Activated CD4-positive, alpha-beta memory T cell treated with anti-CD3 and anti-CD28 coated beads for 36 hours (primary cell): ENCODE measurements at places on chromosomes 12 and 14.

- H3K4me3 ChIP-seq = peak overlapping the region; percentile 91
- peaks cover 22% of the 10 kb centered on the region for H3K36me3 ChIP-seq
- H3K27me3 ChIP-seq = no peaks in the 10 kb centered on the region
- peak overlapping the region; percentile 87 for H3K27ac ChIP-seq
- peaks cover 45% of the 10 kb centered on the region for H3K4me1 ChIP-seq
Observed at GRCh38 chr12:95002754-95003153, 743 bp downstream of the NDUFA12 start.

DNA sequence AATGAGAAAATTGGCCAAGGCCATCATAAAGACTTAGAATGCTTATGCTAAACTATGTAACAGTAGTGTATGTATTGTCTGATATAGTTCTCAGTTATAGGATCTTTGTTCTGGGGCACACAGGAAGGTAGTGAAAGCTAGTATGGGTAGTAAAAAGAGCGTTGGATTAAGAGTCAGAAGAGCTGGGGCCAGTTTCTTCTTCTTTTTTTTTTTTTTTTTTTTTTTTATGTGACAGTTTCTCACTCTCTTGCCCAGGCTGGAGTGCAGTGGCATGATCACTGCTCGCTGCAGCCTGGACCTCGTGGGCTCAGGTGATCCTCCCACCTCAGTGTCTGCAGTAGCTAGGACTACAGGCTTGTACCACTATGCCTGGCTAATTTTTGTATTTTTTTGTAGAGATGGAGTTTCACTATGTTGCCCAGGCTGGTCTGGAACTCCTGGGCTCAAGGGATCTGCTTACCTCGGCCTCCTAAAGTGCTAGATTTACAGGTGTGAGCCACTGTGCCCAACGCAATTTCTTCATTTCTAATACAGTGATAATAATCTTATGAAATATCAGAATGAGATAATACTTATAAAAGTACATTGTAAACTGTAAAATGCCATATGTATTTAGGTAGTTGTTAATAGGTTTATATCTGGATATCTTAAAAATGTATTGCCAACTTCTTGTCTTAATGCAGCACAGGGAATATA lies 7.4 kb downstream of the MDM2 start:
- peaks cover 49% of the 10 kb centered on the region for H3K4me1 ChIP-seq
- no peak overlapping the region for H3K4me3 ChIP-seq
- DNase-seq = no peak
- no peak overlapping the region for H3K27ac ChIP-seq
- H3K36me3 ChIP-seq = peaks cover 53% of the 10 kb centered on the region
- no peaks in the 10 kb centered on the region for H3K27me3 ChIP-seq

GRCh38 chr14:74426202-74426582 lies at the start of gene SYNDIG1L:
TSS of gene SYNDIG1L (minus strand) at chr14:74426210. CDS start at chr14:74409744, 16,466 bp downstream.
- no peaks in the 10 kb centered on the region for H3K36me3 ChIP-seq
- H3K4me1 ChIP-seq = peaks cover 2% of the 10 kb centered on the region
- H3K4me3 ChIP-seq = no peak within 1 kb of the TSS
- no peak for DNase-seq
- H3K27ac ChIP-seq = no peak within 1 kb of the TSS
- H3K27me3 ChIP-seq = peaks cover 37% of the 10 kb centered on the region

DNA sequence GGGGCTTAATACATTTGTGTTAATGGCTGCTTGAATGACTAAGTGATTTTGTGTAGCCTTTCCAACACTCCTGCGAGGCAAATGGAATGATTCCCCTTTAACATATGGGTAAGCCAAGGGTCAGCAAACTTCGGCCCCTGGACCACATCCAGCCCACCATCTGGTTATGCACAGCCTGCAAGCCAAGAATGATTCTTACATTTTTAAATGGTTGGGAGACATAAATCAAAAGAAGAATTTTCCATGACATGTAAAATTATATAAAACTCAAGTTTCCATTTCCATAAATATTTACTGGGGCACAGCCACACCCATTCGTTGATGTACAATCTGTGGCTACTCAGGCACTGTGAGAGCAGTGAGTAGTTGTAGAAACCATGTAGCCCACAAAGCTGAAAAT lies 9.0 kb downstream of the SLC8B1 start:
- DNase-seq = no peak
- H3K4me1 ChIP-seq = peaks cover 12% of the 10 kb centered on the region
- no peak overlapping the region for H3K27ac ChIP-seq
- no peak overlapping the region for H3K4me3 ChIP-seq
- peaks cover 24% of the 10 kb centered on the region for H3K36me3 ChIP-seq

- no peak overlapping the region for H3K4me3 ChIP-seq
- no peaks in the 10 kb centered on the region for H3K36me3 ChIP-seq
Observed at GRCh38 chr14:82224610-82225009, 691.0 kb upstream of the SEL1L start.

GRCh38 chr12:94761559-94761958 lies 111.2 kb upstream of the TMCC3 start:
- no peak overlapping the region for H3K4me3 ChIP-seq
- no peaks in the 10 kb centered on the region for H3K36me3 ChIP-seq
- no peak overlapping the region for H3K27ac ChIP-seq
- peaks cover 2% of the 10 kb centered on the region for H3K27me3 ChIP-seq
- peaks cover 7% of the 10 kb centered on the region for H3K4me1 ChIP-seq

GRCh38 chr12:120940799-120941198 lies 36.6 kb upstream of the SPPL3 start:
- H3K4me3 ChIP-seq = no peak overlapping the region
- DNase-seq = no peak
- no peak overlapping the region for H3K27ac ChIP-seq
- H3K36me3 ChIP-seq = no peaks in the 10 kb centered on the region
- peaks cover 7% of the 10 kb centered on the region for H3K4me1 ChIP-seq

DNA sequence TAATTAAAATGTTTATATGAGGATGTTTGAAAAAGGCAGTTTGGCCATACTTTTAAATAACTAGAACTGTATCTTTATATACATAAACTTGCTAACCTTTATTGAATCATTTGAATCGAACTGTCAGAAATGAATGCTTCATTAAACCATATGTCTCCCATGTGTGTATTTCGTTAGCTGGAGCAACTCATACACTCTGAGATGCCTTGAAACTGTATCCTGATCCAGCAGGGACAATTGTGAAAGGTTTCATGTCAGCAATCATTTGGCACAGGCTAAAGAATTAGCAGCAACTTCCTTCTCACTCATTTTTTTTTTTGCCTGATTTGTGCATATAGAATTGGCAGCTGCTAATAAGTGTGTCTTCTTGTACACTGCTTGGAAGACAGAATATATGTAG lies 109.9 kb downstream of the NAV3 start:
- no peak overlapping the region for H3K4me3 ChIP-seq
- no peak for DNase-seq
- H3K36me3 ChIP-seq = no peaks in the 10 kb centered on the region
- H3K27me3 ChIP-seq = no peaks in the 10 kb centered on the region
- no peaks in the 10 kb centered on the region for H3K4me1 ChIP-seq

- peaks cover 15% of the 10 kb centered on the region for H3K4me1 ChIP-seq
- peaks cover 10% of the 10 kb centered on the region for H3K36me3 ChIP-seq
- no peak for DNase-seq
- no peak overlapping the region for H3K4me3 ChIP-seq
Observed at GRCh38 chr14:69408331-69408960, 10.0 kb downstream of the SLC39A9 start.

DNA sequence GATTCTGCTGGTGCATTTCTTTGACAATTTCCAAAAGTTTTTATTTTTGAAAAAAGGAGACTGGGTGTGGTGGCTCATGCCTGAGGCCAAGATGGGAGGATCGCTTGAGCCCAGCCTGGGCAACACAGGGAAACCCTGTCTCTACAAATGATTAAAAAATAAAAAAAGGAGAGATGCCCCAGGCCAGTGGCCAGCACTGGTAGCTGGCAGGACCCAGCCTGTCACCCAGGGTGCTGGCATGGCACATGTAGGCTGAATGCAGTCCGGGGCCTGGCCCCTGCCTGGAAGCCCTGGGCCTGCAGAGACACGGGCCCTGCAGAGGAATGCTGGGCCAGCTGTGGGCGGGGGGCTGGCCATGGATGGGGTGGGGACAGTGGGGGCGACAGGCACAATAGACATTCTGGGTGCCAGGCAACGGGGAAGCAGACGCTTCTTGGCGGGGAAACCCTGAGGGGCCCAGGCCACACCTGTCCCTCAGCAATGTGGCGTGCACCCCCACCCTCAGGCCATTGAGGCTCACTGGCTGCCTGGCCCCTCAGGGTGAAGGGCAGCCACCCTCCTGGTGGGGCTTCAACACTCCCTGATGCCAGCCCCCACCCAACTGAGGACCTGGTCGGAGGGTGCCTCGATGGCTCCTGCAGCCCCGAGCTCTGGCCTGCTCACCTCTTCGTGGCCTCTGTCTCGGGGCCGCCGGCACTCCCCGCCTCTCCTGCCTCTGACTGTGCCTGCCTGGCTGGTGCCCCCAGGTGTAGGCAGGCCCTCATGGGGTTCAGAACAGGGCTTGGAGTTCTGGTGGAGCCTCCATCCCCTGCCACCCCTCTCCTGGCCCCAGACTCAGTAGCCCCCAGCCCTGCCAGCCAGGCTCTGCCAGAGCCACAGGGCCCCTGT lies 12.1 kb downstream of the TRMT61A start:
- H3K36me3 ChIP-seq = no peaks in the 10 kb centered on the region
- no peaks in the 10 kb centered on the region for H3K27me3 ChIP-seq
- H3K27ac ChIP-seq = no peak overlapping the region
- no peaks in the 10 kb centered on the region for H3K4me1 ChIP-seq
- H3K4me3 ChIP-seq = no peak overlapping the region
- DNase-seq = no peak

DNA sequence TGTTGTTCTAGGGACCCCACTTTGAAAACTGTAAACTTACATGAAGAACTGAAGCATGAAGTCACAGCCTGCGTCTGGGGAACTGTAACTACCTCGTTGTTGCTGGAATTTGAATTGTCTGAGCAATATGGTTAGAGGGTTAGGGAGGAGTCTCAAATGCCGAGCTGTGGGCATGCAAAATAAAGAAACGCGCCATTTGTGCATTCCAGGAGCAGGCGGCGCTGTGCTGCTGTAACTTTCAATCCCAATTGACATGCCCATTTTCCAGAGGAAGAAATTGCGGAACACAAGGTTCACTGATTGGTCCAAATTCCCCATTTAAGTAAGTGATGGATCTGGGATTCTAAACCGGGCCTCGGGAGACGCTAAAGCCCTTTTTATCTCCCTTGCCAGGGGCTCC lies 61.3 kb downstream of the ZNF664 start:
- no peak for DNase-seq
- H3K36me3 ChIP-seq = no peaks in the 10 kb centered on the region
- no peak overlapping the region for H3K27ac ChIP-seq
- H3K27me3 ChIP-seq = peaks cover 4% of the 10 kb centered on the region
- no peak overlapping the region for H3K4me3 ChIP-seq

- H3K36me3 ChIP-seq = no peaks in the 10 kb centered on the region
- peaks cover 31% of the 10 kb centered on the region for H3K27me3 ChIP-seq
- peaks cover 10% of the 10 kb centered on the region for H3K4me1 ChIP-seq
Observed at GRCh38 chr14:50943943-50944646, at the start of gene PYGL. TSS of gene PYGL (minus strand) at chr14:50944483. CDS start at chr14:50944403, 80 bp downstream.

DNA sequence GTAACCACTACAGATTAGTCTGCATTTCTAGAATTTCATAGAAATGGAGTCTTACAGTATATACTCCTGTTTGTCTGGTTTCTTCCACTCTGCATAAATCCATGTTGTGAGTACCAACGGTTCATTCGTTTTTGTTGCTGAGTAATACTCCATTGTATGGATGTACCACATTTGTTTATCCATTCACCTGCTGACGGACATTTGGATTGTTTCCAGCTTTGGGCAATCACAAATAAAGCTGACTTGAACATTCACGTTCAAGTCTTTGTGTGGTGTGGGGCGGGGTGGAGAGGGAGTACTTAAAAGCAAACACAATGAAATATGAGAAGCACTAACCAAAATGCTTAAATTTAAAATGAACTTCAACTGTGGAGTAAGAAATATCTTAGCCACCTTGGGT lies 7.1 kb downstream of the HECTD4 start:
- no peak overlapping the region for H3K27ac ChIP-seq
- no peaks in the 10 kb centered on the region for H3K36me3 ChIP-seq
- DNase-seq = no peak
- H3K4me1 ChIP-seq = peaks cover 14% of the 10 kb centered on the region
